ENCODE measurements at places on chromosomes 2 and 18.

DNA sequence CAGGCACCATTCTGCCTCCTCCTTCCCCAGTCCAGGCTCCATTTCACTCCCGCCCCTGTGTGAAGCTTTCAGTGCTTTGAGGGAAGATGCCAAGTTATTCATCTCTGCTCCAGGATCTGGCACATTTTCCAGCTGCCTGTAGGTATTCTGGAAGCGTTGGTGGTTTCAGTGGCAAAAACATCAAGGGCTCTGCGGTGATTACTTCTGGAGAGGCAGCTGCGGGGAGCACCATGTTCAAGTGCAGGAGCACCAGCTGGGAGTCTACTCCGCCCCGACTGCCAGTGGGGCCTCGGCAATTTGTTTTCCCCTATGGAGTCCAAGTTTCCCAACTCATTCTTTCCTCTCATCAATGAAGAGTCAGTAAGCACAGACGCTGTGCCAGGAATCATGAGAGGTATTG is 211.7 kb downstream of the CLIP4 start:
- DNase-seq: no peak
- no peak overlapping the region for H3K4me3 ChIP-seq
- H3K27ac ChIP-seq: no peak overlapping the region
- H3K36me3 ChIP-seq: no peaks in the 10 kb centered on the region

DNA sequence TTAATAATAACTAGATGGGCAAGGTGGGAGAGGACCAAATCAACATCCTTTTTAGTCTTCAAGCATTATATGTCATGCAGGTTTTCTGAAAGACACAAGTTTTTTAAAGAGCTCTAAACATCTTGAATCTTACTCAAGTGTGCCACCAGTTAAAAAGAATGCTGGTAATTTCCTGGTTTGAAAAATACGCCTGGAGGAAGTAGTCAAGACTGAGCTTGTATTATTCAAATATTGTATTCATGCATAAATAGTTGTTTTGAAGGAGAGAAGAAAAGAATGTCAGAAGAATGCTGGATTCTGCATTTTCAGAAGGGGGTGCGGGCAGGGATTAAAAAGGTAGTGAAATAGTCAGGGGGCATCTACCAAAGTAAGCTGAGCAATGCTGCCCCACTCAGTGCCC is 90.7 kb downstream of the WDPCP start:
- H3K4me3 ChIP-seq: no peak overlapping the region
- no peak for DNase-seq
- H3K27ac ChIP-seq: no peak overlapping the region
- H3K36me3 ChIP-seq: no peaks in the 10 kb centered on the region

- no peaks in the 10 kb centered on the region for H3K27me3 ChIP-seq
- H3K4me1 ChIP-seq: no peaks in the 10 kb centered on the region
- no peak overlapping the region for H3K27ac ChIP-seq
- peaks cover 59% of the 10 kb centered on the region for H3K36me3 ChIP-seq
Observed at GRCh38 chr2:127712999-127713398, 11.7 kb downstream of the SFT2D3 start.

DNA sequence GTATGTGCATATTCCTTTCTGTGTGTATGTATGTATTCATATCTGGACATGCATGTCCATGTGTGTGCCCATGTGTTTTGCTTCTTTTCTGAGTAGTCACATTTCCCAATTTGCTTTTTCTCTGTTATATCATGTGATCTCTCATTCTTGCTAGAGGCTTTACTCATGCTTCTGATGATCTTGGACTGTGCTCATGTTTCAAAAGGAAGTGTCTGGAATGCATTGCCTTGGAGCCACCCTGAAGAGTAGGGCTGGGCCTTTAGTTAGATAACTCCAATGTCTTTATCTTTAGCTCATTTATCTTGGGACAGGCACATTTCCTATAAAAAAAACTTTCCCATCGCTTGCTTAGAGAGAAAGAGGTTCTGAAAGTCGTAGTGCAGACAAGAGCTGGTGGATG is 859.2 kb downstream of the CNTNAP5 start:
- H3K36me3 ChIP-seq: no peaks in the 10 kb centered on the region
- no peaks in the 10 kb centered on the region for H3K27me3 ChIP-seq
- DNase-seq: no peak
- H3K4me1 ChIP-seq: no peaks in the 10 kb centered on the region
- H3K4me3 ChIP-seq: no peak overlapping the region
- no peak overlapping the region for H3K27ac ChIP-seq

DNA sequence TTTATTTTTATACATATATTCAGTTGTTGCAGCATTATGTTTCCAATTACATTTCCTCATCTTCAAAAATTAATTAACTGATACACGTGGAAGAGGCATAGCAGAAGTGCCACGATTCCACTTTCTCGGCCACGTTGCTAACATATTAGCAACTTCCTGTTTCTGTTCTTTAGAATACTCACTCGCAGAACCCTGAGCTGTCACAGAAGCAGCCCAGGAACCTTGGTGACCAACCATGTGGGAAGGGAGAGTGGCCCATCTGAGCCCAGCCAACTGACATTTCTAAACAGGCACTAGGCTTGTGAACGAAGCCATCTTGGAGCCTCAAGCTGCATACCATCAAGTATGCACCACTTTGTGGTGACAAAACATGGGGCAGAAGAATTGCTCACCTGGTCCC is 350.1 kb downstream of the CBLN2 start:
- DNase-seq: no peak
- H3K36me3 ChIP-seq: no peaks in the 10 kb centered on the region
- H3K4me1 ChIP-seq: no peaks in the 10 kb centered on the region
- H3K27ac ChIP-seq: no peak overlapping the region
- H3K4me3 ChIP-seq: no peak overlapping the region
- no peaks in the 10 kb centered on the region for H3K27me3 ChIP-seq

DNA sequence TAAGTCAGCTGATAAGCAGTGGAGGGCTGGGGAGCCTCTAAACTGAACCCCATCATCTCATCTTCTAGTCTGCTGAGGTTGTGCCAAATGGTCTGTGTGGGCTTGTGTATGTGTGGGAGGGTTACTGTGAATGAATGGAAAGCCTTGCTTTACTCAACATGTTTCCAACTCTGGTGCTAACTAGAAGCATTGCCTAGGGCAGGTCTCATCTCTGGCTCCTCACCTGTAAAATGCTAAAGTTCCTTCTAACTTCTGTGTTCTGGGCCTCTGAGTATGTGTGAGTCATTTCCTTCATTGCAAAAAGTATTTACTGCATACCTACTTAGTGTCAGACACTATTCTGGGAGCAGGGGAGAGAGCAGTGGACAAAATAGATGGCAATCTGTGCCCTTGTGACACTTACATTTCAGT is 1.3 kb downstream of the LIPG start:
- no peaks in the 10 kb centered on the region for H3K4me1 ChIP-seq
- H3K27me3 ChIP-seq: no peaks in the 10 kb centered on the region
- no peak overlapping the region for H3K4me3 ChIP-seq
- DNase-seq: no peak
- no peak overlapping the region for H3K27ac ChIP-seq
- no peaks in the 10 kb centered on the region for H3K36me3 ChIP-seq

- H3K27ac ChIP-seq: peak overlapping the region; percentile 85
- H3K4me3 ChIP-seq: no peak overlapping the region
- H3K27me3 ChIP-seq: no peaks in the 10 kb centered on the region
- H3K36me3 ChIP-seq: peaks cover 8% of the 10 kb centered on the region
- peak; percentile 75 for DNase-seq
Observed at GRCh38 chr2:85792783-85793441, 39.1 kb downstream of the ATOH8 start.

DNA sequence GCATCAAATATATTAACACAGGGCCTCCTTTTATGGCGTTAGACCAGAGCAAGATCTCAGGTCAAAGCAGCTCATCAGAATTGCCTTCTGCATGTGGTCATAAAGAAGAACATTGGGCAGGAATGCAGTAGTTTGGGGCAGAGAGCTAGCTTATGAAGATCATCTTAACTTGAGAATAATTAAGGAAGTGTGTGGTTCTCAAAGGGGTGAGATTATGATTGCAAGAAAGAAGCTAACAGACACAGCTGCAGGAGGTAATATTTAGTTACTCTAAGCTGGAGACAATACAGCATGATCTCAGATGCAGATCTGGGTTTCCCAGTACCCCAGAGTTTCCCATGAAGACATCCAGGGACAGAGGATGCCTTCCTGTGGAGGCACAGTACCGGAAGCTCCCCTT is 91.6 kb downstream of the TTC27 start:
- H3K4me1 ChIP-seq: peaks cover 32% of the 10 kb centered on the region
- H3K27ac ChIP-seq: peak overlapping the region; percentile 66
- no peak for DNase-seq
- no peaks in the 10 kb centered on the region for H3K36me3 ChIP-seq
- no peaks in the 10 kb centered on the region for H3K27me3 ChIP-seq

GRCh38 chr2:218732761-218733158 is 22.1 kb downstream of the TTLL4 start:
- H3K4me1 ChIP-seq: no peaks in the 10 kb centered on the region
- no peak for DNase-seq
- peak overlapping the region; percentile 41 for H3K27ac ChIP-seq
- H3K36me3 ChIP-seq: peaks cover 7% of the 10 kb centered on the region
- H3K4me3 ChIP-seq: no peak overlapping the region

DNA sequence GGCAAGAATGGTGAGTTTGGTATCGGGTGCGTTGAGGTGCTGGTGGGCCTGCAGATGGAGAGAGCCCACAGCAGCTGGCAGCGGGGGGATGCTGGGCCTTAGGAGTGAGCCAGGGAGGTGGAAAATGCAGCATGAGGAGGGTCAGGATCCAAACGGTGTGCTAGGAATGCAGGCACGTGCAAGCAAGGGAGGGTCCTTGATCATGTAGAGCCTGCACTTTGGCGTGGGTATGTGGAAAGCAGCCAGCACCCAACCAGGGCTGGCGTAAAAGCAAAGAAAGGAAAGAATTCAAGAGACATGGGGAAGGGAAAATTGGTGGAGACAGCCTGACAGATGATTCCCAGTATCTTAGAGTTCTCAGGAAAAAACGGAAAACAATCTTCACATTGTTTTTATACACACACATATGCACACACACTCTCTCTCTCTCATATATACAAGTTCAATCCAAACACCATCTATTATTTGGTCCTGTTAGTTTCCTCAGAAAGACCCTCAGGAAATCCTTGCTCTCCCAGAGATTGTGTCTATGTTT is 46.3 kb downstream of the LTBP1 start:
- no peaks in the 10 kb centered on the region for H3K27me3 ChIP-seq
- H3K4me1 ChIP-seq: no peaks in the 10 kb centered on the region
- no peak overlapping the region for H3K27ac ChIP-seq
- H3K4me3 ChIP-seq: no peak overlapping the region
- H3K36me3 ChIP-seq: no peaks in the 10 kb centered on the region

DNA sequence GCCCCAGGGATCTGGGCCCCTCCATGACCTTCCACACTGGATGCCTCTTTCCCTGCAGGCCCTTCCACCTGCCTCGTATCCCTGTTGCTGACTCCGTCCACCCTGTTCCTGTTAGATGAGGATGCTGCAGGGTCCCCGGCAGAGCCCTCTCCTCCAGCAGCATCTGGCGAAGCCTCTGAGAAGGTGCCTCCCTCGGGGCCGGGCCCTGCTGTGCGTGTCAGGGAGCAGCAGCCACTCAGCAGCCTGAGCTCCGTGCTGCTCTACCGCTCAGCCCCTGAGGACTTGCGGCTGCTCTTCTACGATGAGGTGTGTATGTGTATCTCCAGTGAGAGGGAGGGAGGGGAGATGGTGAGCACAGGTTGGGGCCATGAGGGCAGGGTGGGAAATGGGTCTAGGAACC is 12.4 kb upstream of the SLC4A3 start:
- H3K27me3 ChIP-seq: no peaks in the 10 kb centered on the region
- H3K4me3 ChIP-seq: no peak overlapping the region
- no peak for DNase-seq
- no peaks in the 10 kb centered on the region for H3K4me1 ChIP-seq

GRCh38 chr2:168212866-168213265 is 34.5 kb downstream of the STK39 start:
- no peak overlapping the region for H3K27ac ChIP-seq
- no peaks in the 10 kb centered on the region for H3K36me3 ChIP-seq
- H3K4me1 ChIP-seq: peaks cover 35% of the 10 kb centered on the region
- DNase-seq: no peak

DNA sequence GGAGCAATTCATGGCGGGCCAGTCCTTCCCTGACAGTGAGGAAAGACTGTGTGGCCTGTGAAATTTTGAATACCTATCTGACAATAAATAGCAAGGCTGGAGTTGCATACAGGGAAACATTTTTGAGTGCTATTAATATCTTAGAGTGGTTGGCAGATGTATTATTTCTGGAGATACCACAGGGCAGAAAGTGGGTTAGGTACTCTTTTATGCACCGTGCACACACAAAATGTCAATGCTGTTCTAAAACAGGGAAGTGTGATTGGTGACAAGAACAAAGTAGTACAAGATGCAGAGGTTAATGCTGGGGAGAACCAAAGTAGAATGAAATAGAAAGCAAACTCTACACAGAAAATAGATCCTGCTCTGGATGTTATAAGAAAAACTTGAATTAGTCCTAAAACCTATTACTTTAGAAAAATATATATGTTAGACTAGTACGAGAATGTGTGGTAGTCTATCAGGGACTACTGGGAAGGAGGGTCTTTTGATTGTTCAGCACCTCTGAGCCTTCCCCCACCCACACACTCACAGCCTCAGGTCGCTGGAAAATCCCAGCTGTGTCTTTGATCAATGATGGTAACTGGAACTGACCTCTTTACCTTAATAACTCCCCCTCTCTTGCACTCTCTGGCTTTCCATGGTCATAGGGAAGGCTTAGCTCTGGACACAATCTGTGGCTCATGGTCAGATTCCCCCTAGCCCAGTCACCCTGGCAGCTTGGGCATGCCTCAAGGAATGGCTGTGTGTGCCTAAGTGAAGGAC is 58.2 kb downstream of the SERPINB8 start:
- no peaks in the 10 kb centered on the region for H3K27me3 ChIP-seq
- no peak overlapping the region for H3K4me3 ChIP-seq
- no peaks in the 10 kb centered on the region for H3K4me1 ChIP-seq
- DNase-seq: no peak
- H3K27ac ChIP-seq: no peak overlapping the region

GRCh38 chr2:88838165-88838635 is 146.7 kb downstream of the RPIA start:
- H3K4me3 ChIP-seq: no peak overlapping the region
- no peaks in the 10 kb centered on the region for H3K27me3 ChIP-seq
- H3K4me1 ChIP-seq: no peaks in the 10 kb centered on the region
- H3K36me3 ChIP-seq: no peaks in the 10 kb centered on the region
- DNase-seq: no peak

GRCh38 chr2:8438996-8439395 is 242.9 kb upstream of the ID2 start:
- H3K36me3 ChIP-seq: no peaks in the 10 kb centered on the region
- no peaks in the 10 kb centered on the region for H3K27me3 ChIP-seq
- H3K4me3 ChIP-seq: no peak overlapping the region
- no peak for DNase-seq

- no peak overlapping the region for H3K4me3 ChIP-seq
- H3K36me3 ChIP-seq: no peaks in the 10 kb centered on the region
- H3K27ac ChIP-seq: no peak overlapping the region
- H3K4me1 ChIP-seq: no peaks in the 10 kb centered on the region
- no peak for DNase-seq
Observed at GRCh38 chr2:181954538-181954883, 31.1 kb upstream of the PPP1R1C start.
